H9 (cell line): ENCODE measurements at places on chromosomes 7 and 10.

DNA sequence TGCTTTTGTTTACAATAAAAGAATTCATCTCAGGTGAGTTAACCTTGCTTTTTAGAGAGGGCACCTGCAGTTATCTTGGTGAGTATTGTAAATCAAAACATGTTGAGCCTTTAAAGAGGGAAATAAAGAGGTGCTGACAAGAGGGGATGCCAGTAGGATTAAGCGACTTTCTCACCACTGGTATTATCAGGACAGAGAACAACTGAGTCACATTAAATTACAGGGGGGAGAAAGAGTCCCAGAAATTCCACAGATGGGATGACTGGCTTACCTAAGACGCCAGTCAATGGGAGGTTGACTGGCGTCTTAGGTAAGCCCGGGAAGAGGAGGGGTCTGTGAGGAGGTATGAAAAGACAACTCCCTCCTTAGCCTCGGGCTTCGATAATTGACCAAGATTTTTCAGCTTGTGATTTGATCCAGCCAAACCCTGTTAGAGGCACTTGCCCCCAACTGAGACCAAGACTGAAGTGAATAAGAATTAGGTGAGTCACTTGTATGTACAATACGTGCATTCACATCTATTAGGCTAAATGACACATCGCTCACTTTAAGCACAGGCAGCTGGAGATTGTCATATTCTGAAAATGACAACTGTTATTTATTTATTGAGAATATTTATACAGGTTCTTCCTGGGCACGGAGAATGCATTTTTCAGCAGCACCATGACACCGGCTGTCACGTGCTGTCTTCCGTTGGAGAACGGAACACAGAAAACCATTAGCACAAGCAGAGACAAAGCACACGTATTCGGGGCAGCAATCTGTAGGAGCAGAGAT lies 117.6 kb downstream of the SEM1 start:
- no peak for DNase-seq

GRCh38 chr10:64546073-64546472 lies 1024.9 kb downstream of the REEP3 start:
- no peak for DNase-seq

GRCh38 chr7:6495597-6496262 lies 48.0 kb upstream of the DAGLB start:
- DNase-seq, result no peak

DNA sequence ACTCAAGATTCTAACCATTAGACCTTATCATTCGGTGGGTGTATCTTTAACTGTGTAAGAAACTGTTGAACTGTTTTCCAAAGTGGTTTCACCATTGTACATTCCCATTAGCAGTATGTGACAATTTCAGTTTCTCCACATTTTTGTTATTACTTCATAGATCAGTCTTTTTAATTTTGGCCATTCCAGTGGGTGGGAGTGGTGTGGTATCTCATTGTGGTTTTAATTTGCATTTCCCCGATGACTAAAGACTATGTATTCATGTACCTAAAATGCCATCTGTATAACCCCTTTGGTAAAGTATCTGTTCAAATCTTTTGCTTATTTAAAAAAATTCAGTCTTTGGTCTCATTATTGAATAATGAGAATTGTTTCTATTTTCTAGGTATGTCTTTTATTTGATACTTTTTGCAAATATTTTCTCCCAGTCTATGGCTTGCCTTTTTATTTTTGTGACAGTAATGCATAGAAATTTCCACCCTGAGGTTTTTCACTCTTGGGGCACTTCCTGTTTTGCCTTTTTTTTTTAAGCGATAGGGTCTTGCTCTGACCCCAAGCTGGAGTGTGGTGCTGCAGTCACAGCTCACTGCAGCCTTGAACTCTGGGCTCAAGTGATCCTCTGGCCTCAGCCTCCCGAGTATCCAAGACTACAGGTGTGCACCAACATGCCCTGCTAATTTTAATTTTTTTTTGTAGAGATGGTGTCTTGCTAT lies 141.1 kb upstream of the ITGB1 start:
- no peak for DNase-seq

DNA sequence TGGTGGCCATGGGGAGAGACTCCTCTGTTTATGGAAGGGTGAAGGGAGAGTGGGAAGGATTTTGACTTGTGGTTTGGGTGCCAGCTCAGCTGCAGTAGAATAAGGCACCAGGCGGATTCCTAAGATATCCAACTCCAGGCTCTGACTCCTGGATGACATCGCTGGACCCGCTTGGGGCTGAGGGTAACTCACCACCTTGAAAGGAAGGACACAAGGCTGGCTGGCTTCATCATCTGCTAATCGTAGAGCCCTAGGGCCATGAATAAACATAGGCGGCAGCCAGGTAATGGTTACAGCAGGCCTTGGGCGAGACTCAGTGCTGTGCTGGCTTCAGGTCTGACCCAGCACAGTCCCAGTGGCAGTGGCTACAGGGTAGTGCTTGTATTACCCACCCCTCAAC lies 16.7 kb upstream of the LIPK start:
- no peak for DNase-seq

DNA sequence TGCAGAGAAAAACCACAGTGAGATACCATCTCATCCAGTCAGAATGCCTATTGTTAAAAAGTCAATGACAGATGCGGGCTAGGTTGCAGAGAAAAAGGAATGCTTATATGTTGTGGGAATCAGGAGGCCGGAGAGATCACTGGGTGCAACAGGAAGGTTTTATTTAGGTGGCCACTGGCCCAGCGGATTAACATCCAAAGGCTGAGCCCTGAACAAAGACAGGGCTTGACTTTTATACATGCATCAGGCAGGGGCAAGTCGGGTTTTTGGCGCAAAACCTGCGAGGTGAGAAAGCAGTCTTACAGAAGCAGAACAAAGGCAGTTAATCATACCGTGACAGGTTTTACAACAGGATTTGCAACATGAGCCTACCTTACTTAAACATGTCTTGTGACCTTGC lies 620 bp downstream of the ZNF117 start:
- no peak for DNase-seq

DNA sequence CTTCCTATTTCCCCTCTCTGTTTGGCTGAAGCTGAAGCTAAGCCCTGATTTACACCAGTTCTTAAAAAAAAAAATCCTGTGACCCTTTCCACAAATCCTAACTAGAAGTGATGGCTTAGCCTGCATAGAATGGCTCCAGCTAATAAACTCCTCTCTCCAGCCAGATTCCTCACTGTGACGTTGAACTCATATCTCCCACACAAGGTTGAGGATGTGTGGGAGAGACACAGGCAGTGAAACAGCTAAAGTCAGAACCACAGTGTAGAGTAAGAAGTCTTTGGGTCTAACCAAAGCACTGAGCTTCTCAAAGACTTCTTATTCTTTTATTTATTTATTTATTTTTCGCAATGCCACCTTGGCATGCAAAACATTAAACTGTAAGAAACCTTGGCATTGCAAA lies 268.3 kb downstream of the SNX13 start:
- DNase-seq, result no peak

DNA sequence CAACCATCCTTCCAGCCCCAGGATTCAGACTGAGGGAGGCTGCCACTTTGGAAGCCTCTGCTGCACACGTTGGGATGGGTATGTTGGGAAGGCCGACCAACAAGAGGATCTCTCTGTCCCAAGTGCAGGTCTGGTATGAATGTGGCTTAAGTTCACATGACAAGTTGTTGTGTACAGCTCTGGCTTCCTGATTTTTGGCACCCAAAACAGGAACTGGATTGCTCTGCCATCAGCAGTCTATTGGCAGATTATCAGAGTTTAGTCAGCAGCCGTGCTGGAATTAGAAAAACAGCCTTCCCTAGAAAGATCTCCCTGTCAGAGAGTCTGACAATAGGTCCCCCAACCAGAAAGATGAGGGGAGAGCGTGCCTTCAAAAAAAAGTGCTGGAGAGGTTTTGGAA lies 66.9 kb downstream of the GOLGA7B start:
- DNase-seq, result no peak

- no peak for DNase-seq
Measured at GRCh38 chr10:28627102-28627501, 50.2 kb upstream of the BAMBI start.

DNA sequence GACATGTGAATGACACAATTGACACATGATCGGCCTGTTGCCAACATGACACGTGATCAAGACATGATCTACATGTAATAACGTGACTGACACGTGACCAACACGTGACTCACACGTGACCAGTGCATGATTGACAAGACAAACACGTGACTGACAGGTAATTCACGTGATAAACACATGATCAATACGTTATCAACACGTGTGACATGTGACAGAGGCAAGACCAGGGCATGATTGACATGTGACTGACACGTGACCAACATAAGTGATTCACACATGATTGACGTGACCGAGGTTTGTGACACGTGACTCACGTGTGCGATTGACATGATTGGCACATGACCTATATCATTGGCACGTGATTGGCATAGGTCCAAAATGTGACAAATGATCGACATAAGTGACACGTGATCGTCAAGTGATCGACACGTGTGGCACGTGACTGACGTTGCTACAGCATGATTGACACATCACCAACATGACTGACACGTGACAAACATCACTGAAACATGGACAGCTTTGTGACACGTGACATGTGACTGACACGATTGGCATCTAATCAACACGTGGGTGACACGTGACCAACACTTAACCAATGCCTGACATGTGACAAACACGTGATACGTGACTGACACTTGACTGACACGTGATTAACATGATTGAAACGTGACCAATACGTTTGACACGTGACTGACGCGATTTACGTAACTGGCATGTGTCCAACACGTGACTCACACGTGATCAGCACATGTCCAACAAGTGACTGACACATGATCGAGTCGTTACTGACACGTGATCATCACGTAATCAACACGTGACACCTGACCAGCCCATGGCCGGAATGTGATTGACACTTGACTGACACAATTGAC lies 23.0 kb downstream of the CRPPA start:
- DNase-seq, result no peak

- DNase-seq, result no peak
Measured at GRCh38 chr10:112456533-112456932, 9.5 kb downstream of the VTI1A start.

GRCh38 chr10:73914036-73914435 lies 3.1 kb downstream of the PLAU start:
- DNase-seq, result no peak

DNA sequence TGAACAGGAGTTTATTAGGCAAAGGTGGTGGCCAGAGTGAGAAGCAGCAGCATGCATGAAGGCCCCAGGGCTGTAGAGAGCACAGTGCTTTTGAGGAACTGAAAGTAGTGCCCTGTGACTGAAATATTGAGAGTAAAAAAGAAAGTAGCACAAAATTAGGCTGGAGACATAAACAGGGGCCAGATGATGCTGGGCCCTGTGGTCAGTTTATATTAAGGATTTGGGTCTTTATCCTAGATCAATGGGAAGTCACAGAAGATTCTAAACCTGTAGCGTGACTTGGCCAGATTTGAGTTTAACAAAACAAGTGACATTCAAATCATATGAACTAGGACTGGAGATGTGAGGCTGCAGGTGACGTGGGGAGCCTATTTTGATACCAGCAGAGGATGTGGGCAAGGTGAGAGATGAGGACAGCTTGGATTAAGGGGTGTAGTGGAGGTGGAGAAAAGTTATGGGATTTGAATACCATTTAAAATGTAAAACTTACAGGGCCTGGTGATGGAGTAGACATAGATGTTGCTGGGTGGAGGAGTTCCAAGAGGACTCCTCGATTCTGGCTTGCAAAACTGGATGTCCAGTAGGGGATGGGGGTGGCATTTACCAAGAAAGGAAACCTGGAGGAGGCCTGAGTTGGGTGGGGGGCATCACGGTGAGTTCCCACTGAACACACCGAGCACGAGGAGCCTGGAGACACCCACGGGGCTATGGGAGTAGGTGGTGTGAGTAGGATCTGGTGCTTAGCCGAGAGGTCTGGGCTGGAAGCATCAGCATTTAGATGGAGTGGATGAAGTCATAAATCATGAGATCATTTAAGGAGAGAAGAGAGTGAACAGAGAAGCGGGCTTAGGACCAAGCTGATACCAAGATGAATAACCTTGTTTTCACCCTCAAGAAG lies 52.8 kb downstream of the HHEX start:
- DNase-seq, result no peak

GRCh38 chr7:76225379-76225778 lies 23.7 kb downstream of the SRRM3 start:
- peak; percentile 82 for DNase-seq
